ENCODE measurements at places on chromosomes 16 and 17.

GRCh38 chr16:53968896-53969295 is 264.9 kb downstream of the FTO start:
- no peak for DNase-seq

GRCh38 chr16:81651758-81652718 is 127.1 kb upstream of the PLCG2 start:
- DNase-seq = no peak

- no peak for DNase-seq
Observed at GRCh38 chr17:30780343-30780742, 44.1 kb downstream of the CRLF3 start.

- DNase-seq = peak; percentile 96
Observed at GRCh38 chr17:8158267-8159031, 4.3 kb downstream of the VAMP2 start.

- DNase-seq = no peak
Observed at GRCh38 chr17:64304551-64304950, 41.5 kb upstream of the TEX2 start.

DNA sequence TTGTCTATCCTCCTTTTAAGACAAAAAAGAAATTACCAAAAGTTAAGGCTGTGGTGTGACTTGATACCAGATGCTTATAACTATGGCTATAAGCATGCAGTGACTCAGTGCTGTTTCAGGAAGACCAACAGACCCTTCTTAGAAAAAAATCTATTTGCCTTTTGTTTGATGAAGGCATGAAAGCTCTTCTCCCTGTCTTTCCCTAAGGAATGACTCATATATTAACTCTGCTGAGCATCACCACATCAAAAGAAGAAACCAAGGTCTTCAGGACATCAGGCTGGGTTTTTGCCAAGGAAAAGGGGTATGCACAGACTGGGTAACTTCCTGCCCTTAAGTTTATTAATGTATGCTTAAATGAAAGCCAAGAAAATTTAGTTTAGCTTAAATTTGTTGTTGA is 47.1 kb downstream of the VMP1 start:
- DNase-seq = no peak

- DNase-seq = peak; percentile 78
Observed at GRCh38 chr17:7393613-7394451, 493 bp downstream of the PLSCR3 start.

DNA sequence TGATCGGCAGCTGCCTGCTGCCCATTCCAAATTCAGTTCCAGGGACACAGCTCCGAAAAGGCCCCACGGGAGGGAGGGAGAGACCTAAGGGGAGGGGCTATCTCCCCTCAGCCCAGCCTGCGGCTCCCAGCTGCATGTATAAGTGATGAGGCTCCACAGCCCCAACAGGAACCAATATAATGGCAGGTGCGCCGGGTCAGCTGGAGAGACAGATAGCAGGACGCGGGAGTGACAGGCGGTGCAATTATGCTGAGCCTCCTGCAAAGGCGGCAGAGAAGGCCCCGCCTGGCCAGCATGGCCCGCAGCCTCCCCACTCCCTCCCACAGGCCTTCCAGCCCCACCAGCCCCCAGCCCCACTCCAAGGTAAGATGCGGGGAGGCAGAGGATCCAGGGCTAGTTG is 8.1 kb upstream of the C1QL1 start:
- no peak for DNase-seq

DNA sequence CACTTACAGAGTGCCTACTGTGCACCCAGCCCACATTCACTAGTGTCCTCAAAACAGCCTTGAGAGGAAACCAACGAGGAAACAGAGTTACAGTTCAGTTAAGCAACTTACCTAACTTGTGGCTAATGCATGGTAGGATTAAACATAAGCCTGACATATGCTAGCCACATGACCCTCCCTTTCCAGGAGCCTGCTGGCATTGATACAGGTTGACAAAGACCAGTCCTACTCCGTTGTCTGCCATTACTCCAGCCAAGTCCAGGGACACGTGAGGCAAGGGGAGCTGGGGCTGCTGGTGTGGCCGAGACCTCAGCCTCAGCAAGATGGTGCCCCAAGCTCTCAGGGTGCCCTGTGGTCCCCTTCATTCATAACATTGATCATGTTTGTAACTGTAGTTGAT is 37.9 kb downstream of the SNX20 start:
- no peak for DNase-seq

GRCh38 chr17:46167826-46168569 is 25.2 kb downstream of the KANSL1 start:
- DNase-seq = no peak

DNA sequence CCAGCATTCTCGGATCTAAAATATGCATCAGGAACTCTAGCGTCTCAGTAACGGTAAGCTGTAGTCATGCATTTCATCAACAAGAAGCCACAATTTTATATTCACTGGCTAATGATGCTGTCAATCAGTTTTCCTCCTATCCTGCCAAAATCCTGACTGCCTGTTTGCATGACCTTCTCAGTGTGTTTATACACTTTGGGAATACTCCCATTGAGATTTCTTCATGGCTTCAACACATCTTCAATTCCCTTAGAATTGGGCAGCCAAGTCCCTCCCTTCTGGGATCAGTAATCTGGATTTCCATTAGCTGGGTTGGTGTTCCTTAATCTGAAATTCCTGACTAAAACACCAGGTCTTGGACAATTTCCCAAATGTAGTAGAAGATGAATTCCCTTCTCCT is 348.9 kb upstream of the DYNLRB2 start:
- DNase-seq = no peak

GRCh38 chr16:85083051-85083639 is 29.1 kb downstream of the CIBAR2 start:
- no peak for DNase-seq

DNA sequence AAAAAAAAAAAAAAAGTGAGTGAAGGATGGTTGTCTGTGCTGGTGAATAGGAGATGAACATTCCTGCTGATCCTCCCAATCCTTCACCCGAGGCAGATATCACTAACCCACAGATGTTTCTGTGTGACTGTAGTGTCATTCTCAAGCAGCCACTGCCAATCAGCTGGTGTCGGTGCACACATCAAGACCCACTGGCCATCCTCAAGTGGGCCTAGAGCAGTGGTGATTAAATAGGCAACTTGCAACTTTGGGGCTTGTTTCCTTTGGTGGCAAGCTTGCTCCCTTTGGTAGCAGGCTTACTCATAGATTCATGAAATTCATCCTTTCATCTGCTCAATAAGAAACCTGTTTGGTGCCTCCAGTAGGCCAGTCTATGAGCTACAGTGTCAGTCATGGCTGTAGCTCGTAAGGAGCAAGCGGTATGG is 51.1 kb upstream of the LGALS9 start:
- no peak for DNase-seq

DNA sequence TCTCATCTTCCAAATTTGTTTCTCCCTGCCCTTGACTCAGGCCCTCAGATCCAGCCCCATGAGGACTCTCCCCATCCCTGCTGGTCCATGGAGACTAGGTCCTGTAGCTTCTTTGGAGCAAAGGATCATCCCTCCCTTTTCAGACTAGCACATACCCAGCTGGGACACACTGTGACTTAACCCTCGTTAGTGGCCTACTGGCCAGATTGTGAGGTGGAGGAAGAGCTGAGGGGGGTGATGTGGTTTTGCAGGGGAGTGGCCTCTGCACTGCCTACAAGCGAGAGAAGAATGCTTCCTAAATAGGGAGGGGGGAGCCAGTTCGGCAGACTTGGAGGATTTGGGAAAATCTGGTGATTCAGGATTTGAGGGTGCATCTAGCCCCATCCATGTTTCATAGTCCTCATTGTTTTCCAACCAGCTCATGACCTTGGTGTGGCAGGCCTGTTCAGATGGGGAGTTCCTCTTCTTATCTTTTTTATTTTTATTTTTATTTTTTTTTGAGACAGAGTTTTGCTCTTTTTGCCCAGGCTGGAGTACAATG is 47.8 kb upstream of the SLC47A1 start:
- DNase-seq = no peak

DNA sequence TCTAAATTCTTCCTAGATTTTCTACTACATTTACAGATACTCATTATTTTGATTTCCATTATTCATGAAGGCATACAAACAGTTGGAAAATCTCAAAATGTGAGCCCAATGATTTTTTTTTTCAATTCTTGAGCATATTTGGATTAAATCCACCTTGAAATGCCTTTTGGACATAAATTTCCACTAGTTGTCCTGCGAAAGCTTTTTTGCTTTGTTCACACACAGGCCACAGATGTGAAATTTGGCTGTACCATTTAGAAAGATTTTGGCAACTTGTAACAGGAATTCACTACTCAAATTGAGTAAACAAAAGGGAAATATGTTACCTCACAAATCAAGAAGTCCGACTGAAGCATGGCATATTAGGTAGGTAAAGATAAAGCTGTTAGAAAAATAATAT is 1631.0 kb downstream of the CDH8 start:
- DNase-seq = no peak

- no peak for DNase-seq
Observed at GRCh38 chr16:15775209-15775608, 81.6 kb downstream of the MYH11 start.

DNA sequence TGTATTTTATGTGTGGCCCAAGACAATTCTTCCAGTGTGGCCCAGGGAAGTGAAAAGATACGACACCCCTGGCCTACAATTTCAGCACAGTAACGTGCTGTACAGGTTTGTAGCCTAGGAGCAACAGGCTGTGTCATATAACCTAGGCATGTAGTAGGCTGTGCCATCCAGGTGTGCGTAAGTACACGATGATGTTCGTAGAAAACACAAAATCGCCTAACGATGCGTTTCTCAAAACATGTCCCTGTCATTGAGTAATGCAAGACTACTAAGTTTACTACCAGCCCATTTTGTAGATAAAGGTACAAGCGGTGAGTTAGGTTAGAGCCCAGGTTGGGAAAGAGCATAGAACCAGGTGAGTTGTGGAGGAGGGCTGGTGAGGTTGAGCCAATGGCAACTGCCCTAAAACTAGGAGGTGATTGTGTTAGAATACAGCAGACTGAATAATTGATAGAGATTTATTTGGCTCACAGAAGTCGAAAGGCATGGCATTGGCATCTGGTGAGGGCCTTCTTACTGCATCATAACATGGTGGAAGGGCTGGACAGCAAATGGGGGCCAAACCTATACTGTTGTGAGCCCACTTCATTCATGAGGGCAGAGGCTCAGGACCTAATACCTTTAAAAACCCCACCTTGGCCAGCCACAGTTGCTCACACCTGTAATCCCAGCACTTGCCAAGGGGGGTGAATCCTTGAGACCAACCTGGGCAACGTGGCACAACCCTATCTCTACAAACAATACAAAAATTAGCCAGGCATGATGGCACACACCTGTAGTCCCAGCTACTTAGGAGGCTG is 4.2 kb downstream of the EIF1 start:
- DNase-seq = no peak

DNA sequence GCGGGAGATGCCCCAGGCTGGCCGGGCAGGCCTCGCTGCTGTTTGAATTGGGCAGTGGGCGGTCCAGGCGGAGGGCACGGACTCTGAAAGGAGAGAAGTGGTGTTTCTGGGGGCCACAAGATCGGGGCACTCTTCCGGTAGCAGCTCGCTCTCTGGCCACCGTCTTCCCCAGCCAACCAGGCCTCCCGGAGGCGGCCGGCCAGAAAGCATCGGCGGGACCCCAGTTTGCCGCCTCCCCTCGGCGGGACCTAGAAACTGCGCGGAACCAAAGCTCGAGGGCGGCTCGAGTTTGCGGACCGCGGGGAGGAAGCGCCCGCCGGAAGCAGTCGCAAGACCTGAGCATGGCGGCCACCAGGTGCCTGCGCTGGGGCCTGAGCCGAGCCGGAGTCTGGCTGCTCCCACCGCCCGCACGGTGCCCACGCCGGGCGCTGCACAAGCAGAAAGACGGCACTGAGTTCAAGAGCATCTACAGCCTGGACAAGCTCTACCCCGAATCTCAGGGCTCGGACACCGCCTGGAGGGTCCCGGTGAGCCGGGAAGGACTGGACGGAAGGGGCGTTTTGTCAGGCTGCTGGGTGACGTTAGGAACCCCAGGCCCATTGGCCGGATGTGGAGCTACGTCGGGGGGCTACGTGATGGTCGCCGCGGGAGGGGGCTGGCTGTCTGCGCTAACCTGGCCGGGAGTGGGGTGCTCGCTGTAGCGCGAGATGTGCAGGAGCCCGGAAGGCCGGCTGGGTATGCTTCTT is at the start of gene MRPL58:
Gene MRPL58, plus strand, starts transcription at position 325 of the 746 bp plus-strand sequence. Its CDS starts 17 bp downstream, at position 342.
- peak; percentile 93 for DNase-seq

DNA sequence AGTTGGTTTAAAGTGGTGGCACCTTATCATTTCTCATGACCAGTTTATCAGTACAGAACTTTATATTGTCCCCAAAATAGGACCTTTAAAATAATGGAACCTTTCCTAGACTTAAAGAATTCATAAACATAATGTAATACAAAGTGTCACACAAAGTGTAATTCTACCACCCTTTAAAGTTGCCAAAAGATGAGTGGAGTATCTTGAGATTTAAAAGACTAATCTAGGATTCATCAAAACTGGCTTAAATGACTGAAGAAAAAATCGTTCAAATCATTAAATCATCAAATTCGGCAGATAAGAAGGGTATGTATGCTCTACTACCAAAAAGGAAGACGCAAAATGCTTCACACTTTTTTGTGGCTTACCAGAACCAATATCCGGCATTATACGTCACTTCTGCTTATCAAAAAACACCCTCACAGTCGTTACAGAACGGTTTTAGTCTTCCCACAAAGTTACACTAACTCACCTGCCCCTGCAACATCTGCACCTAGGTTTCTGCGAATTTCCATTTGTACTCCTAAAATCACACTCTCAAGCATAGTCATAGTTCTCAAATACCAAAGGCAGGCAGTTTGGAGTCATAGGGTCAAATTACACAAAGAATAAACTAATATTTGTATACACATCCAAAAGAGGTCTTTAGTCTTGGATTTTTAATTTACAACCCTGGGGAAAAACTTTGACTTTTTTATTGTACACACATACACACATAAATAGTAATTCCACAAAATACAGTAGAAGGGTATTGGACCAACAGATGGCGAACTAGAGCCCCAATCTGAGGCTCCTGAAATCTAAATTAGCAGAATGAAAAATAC is 1.4 kb upstream of the KANSL1 start:
- peak; percentile 78 for DNase-seq

- DNase-seq = no peak
Observed at GRCh38 chr16:72635104-72635503, 412.8 kb downstream of the ZFHX3 start.

DNA sequence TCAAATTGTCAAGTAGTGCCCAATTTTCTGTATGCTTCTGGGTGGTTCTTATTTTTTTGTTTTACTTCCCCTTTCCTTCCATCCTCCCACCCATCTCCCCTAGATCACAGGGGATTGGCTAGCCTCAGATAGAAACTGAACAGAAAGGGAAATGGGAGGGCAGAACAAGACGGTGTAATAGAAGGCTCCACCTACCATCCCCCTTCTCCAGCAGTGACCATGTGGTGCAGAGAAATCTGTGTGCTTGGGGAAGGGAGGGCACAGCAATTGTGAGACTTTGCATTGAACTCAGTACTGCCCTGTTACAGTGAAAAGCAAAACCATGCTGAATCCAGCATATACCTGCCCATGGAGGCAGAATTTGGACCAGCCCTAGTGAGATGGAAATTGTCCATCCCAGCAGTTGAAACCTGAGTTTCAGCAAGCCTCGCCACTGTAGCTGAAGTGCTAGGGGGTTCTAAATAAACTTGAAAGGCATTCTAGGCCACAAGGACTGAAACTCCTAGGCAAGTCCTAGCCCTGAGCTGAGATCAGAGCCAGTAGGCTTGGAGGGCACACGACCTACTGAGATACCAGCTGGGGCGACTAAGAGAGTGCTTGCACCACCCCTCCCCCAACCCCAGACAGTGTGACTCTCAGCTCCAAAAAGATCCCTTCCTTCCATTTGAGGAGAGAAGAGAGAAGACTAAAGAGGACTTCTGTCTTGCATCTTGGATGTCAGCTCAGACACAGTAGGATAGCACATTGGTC is 5.2 kb downstream of the SLFN11 start:
- no peak for DNase-seq
